ENCODE measurements at places on chromosomes 2 and 18.

- H3K4me3 ChIP-seq: no peak overlapping the region
- no peaks in the 10 kb centered on the region for H3K27me3 ChIP-seq
- H3K4me1 ChIP-seq: peaks cover 1% of the 10 kb centered on the region
- no peak for DNase-seq
Observed at GRCh38 chr2:7819850-7820249, 862.0 kb upstream of the ID2 start.

DNA sequence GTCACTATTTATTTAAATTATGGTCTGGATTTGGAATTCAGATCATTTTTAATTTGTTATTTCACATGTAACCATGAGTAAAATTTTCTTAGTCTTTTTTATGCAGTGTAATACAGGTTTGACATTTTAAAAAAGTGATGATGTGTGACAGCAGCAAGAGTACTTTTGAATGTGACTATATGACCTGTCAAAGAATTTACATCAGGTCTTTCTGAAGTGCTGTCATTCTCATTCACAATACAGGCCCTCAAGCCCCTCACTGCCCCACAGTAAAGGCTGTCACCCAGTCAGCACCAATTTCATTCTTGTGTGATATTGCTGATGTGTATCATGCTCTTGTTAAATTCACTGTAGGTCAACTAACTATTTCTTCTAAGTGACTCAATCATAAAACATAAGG lies 364.2 kb downstream of the NUP35 start:
- H3K4me1 ChIP-seq: no peaks in the 10 kb centered on the region
- H3K36me3 ChIP-seq: no peaks in the 10 kb centered on the region
- H3K4me3 ChIP-seq: no peak overlapping the region
- no peaks in the 10 kb centered on the region for H3K27me3 ChIP-seq
- H3K27ac ChIP-seq: no peak overlapping the region

GRCh38 chr18:8215741-8216140 lies 393.5 kb upstream of the RAB12 start:
- H3K36me3 ChIP-seq: no peaks in the 10 kb centered on the region
- no peak overlapping the region for H3K27ac ChIP-seq
- no peaks in the 10 kb centered on the region for H3K4me1 ChIP-seq
- DNase-seq: no peak
- H3K4me3 ChIP-seq: no peak overlapping the region

DNA sequence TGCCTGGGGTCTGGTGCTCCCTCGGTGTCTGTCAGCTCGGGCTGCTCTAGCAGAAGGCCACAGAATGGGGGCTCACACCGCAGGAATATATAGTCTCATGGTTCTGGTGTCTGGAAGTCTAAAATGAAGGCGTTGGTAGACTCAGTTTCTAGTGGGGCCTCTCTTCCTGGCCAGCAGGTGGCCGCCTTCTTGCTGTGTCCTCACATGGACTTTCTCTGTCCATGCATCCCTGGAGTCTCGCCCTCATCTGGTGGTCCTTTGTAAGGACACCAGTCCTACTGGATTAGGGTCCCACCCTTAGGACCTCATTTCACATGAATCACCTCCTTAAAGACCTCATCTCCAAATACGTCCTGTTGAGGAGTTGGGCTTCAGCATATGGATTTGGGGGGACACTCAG lies 65.7 kb downstream of the RRM2 start:
- H3K4me3 ChIP-seq: no peak overlapping the region
- no peak for DNase-seq

DNA sequence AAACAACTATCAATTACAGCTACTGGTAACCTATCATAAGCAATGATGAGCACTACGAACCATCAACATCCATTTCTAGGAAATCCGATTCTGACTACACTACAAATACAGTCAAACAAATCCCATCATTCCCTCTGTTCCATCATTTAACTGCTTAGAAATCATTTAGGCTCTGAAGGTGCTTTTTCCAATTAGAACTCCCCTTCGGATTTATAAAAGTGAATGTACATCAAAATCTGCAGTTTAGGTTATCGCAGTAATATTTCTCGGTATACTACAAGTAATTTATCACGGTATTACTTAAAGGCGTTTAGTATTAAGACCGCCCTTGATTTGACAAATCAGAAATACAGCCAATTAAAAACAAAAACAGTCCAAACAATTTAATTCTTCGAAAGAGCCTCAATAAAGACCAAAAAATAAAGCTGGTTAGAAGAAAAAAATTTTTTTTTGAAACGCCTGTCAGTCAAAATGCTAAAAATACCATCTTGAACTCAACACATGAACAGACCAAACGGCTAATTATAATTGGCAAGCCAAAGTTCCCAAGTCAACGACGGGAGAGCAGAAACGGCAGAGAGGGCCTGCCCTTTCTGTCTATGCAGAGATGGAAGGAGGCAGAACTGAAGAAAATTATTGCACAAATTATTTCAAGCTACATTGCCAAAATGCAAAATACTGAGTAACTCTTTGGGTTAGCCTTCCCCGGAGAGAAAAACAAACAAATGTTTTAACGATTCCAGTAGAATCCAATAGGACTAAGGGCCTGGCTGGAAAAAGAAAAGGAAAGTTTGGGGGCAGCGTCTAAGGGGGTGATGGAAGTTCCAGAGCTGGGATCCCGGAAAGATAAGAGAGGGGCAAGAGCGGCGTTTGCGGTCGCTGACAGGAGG lies 1.2 kb downstream of the VPS54 start:
- no peaks in the 10 kb centered on the region for H3K27me3 ChIP-seq
- H3K36me3 ChIP-seq: peaks cover 4% of the 10 kb centered on the region
- DNase-seq: no peak
- H3K4me3 ChIP-seq: peak overlapping the region; percentile 95
- H3K27ac ChIP-seq: peak overlapping the region; percentile 95
- H3K4me1 ChIP-seq: peaks cover 36% of the 10 kb centered on the region

GRCh38 chr18:48179001-48179400 lies 230.2 kb downstream of the ZBTB7C start:
- H3K36me3 ChIP-seq: no peaks in the 10 kb centered on the region
- H3K4me1 ChIP-seq: no peaks in the 10 kb centered on the region
- H3K27ac ChIP-seq: no peak overlapping the region
- peaks cover 12% of the 10 kb centered on the region for H3K27me3 ChIP-seq

DNA sequence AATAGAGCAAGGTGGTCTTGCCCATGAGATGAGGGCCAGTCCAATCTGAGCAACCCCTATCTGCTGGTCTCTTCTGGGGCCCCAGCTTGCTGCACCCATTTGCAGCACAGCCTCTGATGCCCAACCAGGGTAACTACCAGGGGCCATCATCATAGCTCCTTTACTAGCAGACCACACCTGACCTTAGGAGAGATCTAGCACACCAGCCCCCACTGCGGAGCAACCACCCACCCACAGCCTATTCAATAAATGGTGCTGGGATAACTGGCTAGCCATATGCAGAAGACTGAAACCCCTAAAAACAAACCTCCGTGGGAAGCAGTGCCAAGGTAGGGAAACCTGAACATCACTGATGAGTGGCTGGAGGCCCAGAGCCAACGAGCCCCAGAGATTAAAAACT lies 196.1 kb upstream of the RBBP8 start:
- no peaks in the 10 kb centered on the region for H3K4me1 ChIP-seq
- no peak for DNase-seq
- peaks cover 3% of the 10 kb centered on the region for H3K27me3 ChIP-seq
- no peak overlapping the region for H3K4me3 ChIP-seq
- H3K27ac ChIP-seq: no peak overlapping the region
- H3K36me3 ChIP-seq: no peaks in the 10 kb centered on the region

DNA sequence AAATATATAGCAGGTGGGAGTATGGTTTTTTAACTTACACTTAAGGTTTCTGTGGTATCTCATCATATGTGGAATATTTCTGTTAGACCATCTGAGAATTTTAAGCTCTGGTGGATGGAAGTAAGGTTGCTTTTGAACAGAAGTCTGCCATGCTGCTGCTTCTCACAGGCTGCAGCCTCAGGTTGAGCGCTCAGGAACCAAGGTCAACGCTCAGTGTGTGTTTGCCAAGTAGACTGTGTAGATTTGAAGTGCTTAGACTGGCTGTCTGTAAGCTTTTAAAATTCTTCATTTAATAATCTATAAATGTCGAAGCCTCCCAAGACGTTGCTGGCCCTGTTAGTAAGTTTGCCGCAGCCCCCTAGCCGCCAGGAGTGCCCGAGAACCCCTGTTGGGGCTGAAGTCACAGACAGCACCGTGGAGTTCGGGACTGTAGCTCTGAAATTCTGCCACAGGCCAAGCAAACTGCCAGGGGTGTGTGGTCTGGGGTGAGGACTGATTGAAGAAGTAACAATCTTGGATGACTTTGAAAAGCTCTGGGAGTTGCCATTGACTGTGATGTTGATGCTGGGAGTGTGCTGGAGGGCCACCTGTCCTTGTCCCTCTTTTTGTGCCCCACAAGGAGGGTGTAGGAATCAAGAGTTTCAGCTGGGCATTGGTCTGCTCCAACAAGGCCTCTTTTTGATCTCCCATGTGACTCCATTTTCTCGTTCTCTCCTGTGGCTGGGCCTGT lies 26.9 kb downstream of the INPP4A start:
- no peak overlapping the region for H3K27ac ChIP-seq
- H3K4me3 ChIP-seq: no peak overlapping the region
- H3K36me3 ChIP-seq: no peaks in the 10 kb centered on the region
- no peaks in the 10 kb centered on the region for H3K27me3 ChIP-seq
- no peak for DNase-seq

- H3K36me3 ChIP-seq: no peaks in the 10 kb centered on the region
- H3K27me3 ChIP-seq: peaks cover 12% of the 10 kb centered on the region
- DNase-seq: no peak
- no peak overlapping the region for H3K4me3 ChIP-seq
- no peaks in the 10 kb centered on the region for H3K4me1 ChIP-seq
- no peak overlapping the region for H3K27ac ChIP-seq
Observed at GRCh38 chr2:158313734-158314133, 142.8 kb downstream of the CCDC148 start.

GRCh38 chr2:113166187-113166645 lies 7.6 kb upstream of the PSD4 start:
- no peak for DNase-seq
- no peaks in the 10 kb centered on the region for H3K27me3 ChIP-seq
- H3K36me3 ChIP-seq: peaks cover 6% of the 10 kb centered on the region

All from activated naive CD4-positive, alpha-beta T cell treated with anti-CD3 and anti-CD28 coated beads for 36 hours (primary cell).